Activated CD4-positive, alpha-beta T cell treated with anti-CD3 and anti-CD28 coated beads, Interleukin-2, amount 10 ng/mL, durations not matched to agents 7 days and 5 days (primary cell): ENCODE measurements at places on chromosomes 6 and 20. TPM values are rescaled to one million over a fixed set of nuclear protein-coding genes. Genes with fewer than 3 reads are reported as not detected.

PTCHD4 gene
- not detected for total RNA-seq

GJA1 gene
- total RNA-seq = not detected

FBXO5 gene
- 80.7 TPM for total RNA-seq

BCLAF1 gene
- total RNA-seq = 164 TPM

PRR18 gene
- not detected for total RNA-seq

LPA gene
- total RNA-seq = not detected

SLC35D3 gene
- not detected for total RNA-seq

ADGRF5 gene
- total RNA-seq = not detected

PAK5 gene
- total RNA-seq = not detected

POLR3F gene
- 8.1 TPM for total RNA-seq

FNDC1 gene
- total RNA-seq = not detected

PPT2 gene
- total RNA-seq = 8.3 TPM

PHF3 gene
- total RNA-seq = 57.5 TPM

ENPP3 gene
- total RNA-seq = 0.35 TPM

ELOVL2 gene
- not detected for total RNA-seq

KIAA0408 gene
- total RNA-seq = 4.4 TPM

SLPI gene
- 0.37 TPM for total RNA-seq

NELFE gene
- 72.3 TPM for total RNA-seq

TM9SF4 gene
- 44.2 TPM for total RNA-seq

PDCD2 gene
- total RNA-seq = 96.3 TPM

SLC17A9 gene
- total RNA-seq = 11.6 TPM

PLA2G7 gene
- total RNA-seq = not detected

RBM38 gene
- 97.3 TPM for total RNA-seq

DYNLT2 gene
- total RNA-seq = 2.5 TPM

UNC5CL gene
- total RNA-seq = 1.6 TPM

FILIP1 gene
- 0.04 TPM for total RNA-seq

SIRPD gene
- 0.27 TPM for total RNA-seq

CNR1 gene
- total RNA-seq = not detected

OR2H2 gene
- total RNA-seq = not detected

NRSN1 gene
- not detected for total RNA-seq

GRM1 gene
- total RNA-seq = not detected

C6orf15 gene
- not detected for total RNA-seq

PSMB8 gene
- total RNA-seq = 307 TPM

OR10C1 gene
- total RNA-seq = not detected

TRIM40 gene
- total RNA-seq = not detected

FOXS1 gene
- total RNA-seq = not detected

CRIP3 gene
- total RNA-seq = 0.67 TPM

DDX43 gene
- total RNA-seq = 1.7 TPM

SIRPB2 gene
- total RNA-seq = not detected

LY6G6D gene
- total RNA-seq = not detected

CPNE5 gene
- 1.00 TPM for total RNA-seq

TCP11 gene
- not detected for total RNA-seq

MLN gene
- not detected for total RNA-seq

TRDN gene
- not detected for total RNA-seq

SALL4 gene
- not detected for total RNA-seq

TRIM38 gene
- 27.6 TPM for total RNA-seq

GCNT2 gene
- 5.0 TPM for total RNA-seq

SLC2A10 gene
- not detected for total RNA-seq

ECT2L gene
- total RNA-seq = not detected

MEP1A gene
- not detected for total RNA-seq

HTR1E gene
- not detected for total RNA-seq

EPPIN gene
- not detected for total RNA-seq

GPSM3 gene
- 282 TPM for total RNA-seq

E2F1 gene
- 64.9 TPM for total RNA-seq
